Stimulated activated CD4-positive, alpha-beta T cell treated with anti-CD3 and anti-CD28 coated beads, Interleukin-2, amount 100 ng/mL, for 4 hours (primary cell): ENCODE measurements at places on chromosomes 2 and 18.
A peak's percentile ranks its signal among the peaks of the same experiment; 100 is the strongest.

DNA sequence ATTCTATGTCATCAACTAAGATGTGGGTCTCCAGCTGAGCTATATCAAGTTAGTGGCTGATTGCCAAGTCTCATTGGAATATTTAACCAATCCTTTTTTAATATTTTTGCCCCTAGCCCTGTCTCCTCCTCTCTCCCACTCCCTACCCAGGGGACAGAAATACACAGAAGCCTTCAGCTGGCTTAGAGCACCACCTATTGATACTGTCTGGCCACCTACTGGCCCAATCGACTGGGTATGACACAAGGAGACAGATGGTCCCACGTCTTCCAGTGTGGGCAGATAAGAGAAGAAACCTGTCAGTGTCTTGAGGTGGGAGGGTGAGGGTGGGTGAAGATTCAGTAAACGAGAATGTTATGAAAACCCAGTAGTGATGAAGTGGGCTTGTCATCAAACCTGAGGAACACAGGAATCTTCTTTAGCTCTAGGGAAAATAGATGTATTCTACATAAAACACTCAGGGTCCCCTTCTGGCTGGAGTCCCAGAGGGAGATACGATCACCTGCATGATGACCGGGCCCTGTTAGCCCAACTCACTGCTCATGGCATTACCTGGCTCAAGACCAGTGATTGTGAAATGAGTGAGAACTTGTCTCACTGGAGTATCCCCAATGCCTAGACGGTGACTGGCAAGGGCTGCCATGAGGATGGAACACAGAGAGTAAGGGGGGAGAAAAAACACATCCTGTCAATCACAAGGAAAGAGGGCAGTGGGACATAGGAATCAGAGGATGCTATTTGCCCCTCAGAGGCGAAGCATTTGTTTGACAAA, 26.7 kb downstream of the POLR1A start:
- no peak for DNase-seq

DNA sequence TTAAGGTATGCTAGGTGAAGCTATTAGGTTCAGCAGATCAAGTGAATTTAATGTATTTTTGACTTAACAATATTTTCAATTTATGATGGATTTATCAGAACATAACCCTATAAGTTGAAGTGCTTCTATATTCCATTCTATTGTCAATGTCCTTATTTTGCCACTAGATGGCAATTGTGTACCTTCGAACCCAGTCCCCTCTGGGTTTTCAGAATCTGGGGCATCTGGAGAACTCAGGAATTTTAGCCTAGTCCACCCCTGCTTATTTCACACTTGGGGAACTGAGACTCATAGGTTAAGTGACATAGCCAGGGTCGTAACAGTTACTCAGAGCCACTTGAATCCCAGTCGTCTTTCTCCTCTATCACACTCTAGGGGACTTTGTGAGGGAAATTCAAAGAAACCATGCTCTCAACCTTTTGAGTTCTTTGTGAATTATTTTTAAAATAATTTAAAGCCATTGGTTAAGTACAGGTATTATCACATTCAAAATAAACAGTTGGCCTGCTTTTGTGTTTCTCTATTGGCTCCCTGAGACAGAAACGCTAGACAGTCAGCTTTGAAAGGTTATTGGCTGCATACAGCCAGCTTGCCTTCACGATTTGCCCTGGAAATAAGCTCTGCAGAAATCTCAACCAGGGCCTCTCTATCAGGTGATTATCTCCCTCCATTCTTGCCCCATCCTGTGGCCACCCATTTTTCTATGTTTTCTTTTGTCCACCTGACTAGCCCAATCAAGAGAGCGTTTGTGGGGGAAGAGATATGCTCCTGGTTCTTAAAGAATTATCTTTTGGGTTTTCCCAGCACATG, 145.0 kb downstream of the TTC27 start:
- no peak for DNase-seq

DNA sequence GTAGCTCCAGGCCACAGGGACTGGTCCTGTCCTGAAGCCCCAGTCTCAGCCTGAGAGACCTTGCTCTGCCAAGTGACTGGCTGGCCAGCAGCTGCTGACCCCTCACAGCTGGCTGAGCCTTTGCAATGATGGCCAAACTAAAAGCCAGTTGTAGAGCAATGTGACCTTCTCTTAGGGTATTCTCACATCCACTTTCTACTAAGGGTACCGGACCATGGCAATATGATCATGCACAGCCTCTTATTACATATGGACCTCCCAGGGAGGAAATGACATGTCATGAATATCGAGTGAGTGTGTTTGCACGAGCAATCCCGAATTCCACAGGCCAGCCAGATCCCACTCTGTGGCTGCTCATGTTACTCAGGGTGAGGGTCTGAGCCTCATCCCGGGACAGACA, 213.9 kb downstream of the VAPA start:
- no peak for DNase-seq

GRCh38 chr2:9243357-9243756, 36.7 kb downstream of the ASAP2 start:
- DNase-seq, result no peak

- no peak for DNase-seq
These were observed 106.3 kb downstream of the FAM168B start for GRCh38 chr2:130986890-130987493.

DNA sequence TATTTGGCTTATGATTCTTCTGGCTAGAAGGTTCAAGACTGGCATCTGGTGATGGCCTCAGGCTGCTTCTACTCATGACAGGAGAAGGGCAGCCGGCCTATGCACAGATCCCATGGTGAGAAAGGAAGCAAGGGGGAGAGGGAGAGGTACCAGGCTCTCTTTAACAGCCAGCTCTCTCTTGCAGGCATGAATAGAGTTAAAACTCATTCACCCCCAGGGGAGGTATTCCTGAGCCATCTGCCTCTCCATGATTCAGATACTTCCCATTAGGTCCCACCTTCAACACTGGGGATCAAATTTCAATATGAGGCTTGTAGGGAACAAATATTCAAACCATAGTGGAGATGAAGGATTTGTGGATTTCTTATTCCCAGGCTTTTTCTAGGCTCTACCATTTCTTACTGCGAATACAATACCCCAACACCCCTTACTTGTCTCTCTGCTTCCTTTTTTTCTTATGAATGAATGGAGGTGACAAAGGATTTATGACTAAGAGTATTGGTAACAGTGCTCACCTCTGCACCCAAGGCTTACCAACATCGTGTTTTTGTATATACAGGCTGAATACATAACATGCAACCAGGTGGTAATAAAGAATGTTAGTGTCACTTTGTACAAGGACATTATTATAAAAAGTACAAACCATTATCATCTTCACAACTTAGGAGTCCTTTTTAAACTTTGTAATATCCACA, 454.6 kb upstream of the TRIB2 start:
- no peak for DNase-seq

GRCh38 chr2:132521341-132521740, 104.7 kb downstream of the GPR39 start:
- DNase-seq, result no peak

GRCh38 chr2:185578322-185578721, 160.3 kb upstream of the FSIP2 start:
- DNase-seq, result no peak

DNA sequence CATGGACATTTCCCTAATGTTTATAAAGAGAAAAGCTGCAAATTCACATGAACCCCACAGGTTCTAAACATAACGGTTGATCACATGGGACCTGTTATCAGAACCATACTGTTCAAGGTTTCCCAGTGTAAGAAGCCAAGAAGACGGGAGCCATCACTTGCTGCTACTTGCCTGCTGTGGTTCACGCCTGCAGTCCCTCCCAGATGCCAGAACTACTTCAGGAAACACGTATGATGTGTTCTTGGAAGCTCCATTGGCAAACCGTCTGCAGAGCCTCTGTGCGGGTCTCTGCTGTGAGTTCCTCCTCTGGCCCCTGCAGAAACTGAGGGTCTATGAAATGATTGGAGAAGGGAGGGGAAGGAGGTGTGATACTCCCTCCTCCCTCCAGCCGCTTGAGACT, 75.2 kb downstream of the CABLES1 start:
- no peak for DNase-seq

DNA sequence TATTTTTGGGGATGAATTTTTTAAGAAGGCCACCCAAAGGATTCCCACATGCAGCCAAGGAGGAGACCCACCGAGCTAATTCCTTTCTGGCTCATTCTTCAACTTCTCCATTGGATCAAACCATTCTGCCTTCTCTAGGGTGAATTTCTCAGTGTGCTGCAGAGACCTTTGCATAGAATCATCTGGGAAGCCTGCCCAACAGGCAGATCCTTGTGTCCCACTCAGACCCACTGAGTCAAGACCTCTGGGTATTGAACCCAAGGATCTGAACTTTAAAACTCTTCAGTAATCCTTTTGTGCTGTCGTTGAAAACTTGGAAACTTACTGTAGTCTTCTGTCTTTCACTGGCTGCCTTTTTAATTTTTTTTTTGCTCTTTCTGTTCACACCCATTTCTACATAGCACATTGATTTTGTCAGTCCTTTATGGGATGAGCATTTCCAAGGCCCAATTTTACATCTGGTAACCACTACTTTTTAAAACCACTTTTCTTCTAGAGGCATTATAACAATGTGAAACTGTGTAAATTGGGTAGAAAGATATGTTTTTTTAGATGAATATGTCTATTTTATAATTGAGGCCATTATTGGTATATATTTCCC, 120.2 kb downstream of the TSN start:
- no peak for DNase-seq

GRCh38 chr2:128399256-128399655, 80.6 kb upstream of the HS6ST1 start:
- DNase-seq, result no peak

DNA sequence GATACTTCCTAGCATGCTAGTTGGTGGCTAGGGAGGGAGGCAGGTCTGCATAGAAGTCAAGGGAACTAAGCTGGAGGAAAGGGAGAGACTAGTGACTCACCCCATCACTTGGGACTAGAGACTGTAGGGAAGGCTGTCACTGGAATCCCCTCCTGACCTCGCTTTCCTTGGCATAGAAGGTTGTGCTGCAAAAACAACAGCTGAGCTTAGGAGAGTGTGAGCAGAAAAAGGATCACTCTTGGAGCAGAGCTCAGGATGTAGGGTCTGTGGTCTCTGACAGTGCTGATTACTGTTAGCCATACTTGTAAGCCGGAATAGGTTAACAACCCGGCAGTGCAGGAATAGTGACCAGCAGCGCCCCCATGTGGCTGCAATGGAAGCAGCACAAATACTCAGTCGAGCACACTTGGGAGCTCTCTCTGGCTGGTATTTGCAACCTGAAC, 66.9 kb upstream of the SMAD2 start:
- peak; percentile 4 for DNase-seq

- no peak for DNase-seq
These were observed 76.9 kb downstream of the MBP start for GRCh38 chr18:77055429-77056300.

DNA sequence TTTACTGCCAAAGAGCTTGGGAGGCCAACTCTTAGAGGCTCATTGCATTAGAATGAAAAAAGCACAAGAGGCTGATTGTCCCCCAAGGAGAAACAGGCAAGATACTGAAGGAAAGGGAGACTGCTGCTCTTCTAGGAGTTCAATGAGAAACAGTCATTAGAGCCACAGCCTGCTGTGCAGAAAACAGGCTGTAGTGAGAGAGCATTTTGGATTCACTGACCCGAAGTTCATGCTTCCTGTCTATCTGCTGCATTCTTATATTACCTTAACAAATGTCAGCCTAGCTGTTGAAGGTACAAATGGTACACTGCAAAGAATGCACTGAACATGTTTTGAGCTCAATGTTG, 423.3 kb downstream of the SETBP1 start:
- no peak for DNase-seq

- DNase-seq, result no peak
These were observed 24.4 kb downstream of the NFE2L2 start for GRCh38 chr2:177239932-177240630.

- DNase-seq, result no peak
These were observed 119.2 kb upstream of the ACVR1C start for GRCh38 chr2:157747695-157748370.

DNA sequence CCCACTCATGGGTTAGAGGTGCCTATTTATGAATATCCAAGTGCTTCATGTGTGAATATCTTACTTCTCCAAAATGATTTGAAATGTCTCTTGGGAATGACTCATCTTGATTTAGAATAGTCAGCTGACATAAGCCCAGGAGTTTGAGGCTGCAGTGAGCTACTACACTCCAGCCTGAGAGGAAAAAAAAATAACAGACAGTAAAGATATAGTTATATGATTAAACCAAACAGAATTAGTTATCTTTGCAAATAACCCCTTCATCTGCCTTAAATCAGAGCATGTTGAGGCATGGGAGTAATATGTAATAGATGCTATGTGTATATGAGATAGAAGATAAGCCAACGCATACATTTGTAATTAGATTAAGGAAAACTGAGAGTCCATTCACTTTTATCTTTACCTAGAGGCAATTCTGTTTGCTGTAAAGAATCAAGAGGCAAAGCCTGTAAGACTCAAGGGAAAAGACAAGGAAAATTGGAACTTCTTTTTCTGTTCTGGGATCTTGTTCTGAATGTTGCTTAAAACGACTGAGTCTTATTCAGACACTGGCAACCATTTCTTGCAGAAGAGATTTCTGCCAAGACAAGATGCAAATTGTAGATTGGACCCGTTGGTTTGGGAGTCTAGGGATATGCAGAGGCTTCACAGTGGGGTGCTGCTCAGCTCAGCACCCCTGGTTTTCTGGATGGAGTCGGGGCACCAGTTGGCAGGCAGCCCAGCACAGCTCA, 104.4 kb downstream of the LIPG start:
- DNase-seq, result no peak

DNA sequence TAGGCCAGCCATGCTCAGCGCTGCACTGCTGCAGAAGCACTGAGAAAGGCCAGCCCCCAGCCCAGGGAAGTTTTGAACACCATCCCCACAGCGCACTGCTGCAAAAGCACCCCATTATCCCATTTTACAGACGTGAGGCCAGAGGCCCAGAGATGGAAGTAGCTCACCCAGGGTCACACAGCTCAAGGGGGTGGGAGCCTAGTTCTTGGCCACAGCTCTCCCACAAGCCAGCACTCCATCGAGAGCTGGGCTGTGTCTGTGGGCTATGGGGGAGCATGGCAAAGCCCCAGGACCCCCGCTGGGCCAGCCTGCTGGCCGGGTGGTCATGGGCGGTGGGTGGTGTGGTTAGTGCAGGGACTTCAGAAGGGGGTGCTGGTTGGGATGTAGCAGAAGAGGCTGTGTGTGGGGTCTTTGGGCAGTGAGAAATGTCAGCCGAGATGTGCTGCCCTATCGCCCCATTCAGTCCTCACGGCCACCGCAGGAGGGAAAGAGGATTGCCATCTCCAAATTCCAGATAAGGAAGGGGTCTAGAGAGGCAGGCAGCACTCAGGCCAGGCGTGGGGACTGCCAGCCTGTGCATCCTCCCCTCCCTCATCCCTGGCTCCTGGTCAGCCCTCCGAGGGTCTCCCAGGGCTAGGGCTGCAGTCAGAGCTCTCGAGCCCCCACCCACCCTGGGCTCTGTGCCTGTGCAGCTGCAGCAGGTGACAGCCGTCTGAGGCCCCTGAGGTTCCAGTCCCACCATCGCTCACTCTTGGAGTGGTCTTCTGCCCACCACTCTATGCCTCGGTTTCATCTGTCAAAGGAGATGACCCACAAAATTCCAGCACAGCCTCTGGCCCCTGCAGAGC, 17.0 kb upstream of the GPR17 start:
- no peak for DNase-seq

DNA sequence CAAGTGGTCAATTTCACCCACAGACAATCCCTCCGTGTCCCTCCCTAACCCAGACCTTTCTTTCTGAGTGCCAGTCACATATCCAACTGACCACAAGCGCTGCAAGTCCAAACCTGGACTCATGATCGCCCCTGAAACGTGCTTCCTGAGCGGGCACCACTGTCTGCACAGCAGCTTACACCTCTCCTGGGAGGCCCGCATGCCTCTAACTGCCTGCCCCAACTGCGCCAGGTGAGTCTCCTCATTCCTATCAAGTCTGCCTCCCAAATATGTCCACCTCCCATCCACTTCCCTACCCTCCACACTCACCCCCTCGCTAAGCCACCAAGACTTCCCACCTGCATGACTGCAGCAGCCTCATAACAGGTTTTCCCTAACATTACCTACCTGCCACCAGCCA, 33.4 kb downstream of the COL4A4 start:
- no peak for DNase-seq
